HFFc6 (cell line): ENCODE measurements at places on chromosomes 6 and 20.

GRCh38 chr20:34907616-34908469 is 31.4 kb downstream of the ACSS2 start:
- DNase-seq, result peak; percentile 91

DNA sequence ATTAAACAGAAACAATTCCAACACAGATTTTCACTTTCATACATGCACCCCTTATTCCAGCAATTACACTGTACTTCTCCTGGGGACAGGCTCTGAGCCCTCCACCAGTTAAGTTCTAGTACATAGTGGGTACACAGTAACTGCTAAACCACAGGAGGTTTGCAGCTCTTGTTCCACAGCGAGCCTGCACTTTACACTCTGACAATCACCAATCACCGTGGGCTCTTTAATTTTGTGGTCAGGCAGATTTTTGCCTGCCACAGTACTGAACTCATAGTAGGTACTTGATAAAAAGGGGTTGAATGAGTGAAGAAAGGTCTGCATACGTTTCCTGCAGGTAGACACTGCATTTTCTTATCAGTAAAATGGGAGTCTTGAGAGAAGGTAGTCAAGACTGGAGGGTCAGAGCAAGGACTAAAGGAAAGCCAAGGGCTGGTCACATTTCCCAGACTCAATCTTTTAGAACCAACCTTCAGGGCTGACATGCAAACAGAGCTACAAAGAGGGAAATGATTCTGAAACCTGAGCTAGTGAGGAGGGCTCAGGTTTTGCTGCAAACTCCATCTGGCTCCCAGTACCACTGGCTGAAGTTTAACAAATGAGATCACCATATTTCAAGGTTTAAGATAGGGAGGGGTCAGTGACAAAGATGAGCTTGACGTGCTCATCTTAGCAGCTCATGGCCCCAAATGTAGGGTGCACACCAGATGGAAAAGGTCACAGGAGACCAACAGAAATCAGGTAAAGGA is 404.6 kb downstream of the BTBD9 start:
- DNase-seq, result no peak

DNA sequence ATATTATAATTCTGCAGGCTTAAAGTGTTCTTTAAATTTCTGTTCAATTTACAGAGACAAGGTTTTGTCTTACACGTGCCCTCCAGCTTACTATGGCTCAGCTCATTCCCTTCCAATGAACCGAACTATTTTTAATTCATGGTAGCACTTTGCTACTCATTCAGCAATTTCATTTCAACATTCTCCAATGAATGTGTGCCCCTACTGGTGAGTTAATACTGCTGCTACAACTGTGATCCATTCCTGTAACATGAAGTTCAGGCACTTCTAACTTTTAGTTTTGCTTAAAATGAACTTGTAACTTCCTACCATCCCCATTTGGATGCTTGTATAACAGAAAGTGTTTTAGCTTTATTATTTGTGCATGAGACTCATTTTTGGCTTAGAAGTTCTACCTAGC is 99.7 kb downstream of the F13A1 start:
- no peak for DNase-seq

DNA sequence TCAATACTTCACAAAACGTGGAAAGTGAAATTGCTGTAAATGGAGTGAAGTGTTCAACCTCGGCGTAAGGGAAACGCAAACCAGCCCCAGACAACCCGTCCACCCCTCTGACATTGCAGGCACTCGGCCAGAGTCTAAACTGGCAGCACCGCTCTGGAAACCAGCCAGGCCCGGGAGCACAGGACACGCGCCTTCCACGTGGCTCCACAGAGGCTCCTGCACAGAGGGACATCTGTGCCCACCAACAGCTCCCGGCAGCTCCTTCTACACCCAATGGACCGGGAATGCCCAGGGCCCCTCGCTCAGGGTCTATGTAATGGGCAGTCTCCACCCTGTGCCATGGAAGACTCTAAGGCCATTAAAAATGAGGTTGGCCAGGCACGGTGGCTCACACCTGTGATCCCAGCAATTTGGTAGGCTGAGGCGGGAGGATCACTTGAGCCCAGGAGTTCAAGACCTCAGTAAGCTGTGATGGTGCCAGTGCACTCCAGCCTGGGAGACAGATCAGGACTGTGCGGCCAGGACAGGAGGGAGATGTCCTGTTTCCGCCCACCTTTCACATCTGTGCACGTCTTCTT is 3.4 kb upstream of the HELZ2 start:
- DNase-seq, result no peak

GRCh38 chr6:133341607-133342158 is 100.5 kb downstream of the EYA4 start:
- no peak for DNase-seq

- peak; percentile 31 for DNase-seq
These were observed at the start of gene UNC5CL for GRCh38 chr6:41039060-41039998. Gene UNC5CL (minus strand): TSS chr6:41039221. CDS start chr6:41035074, 4,147 bp downstream.

- DNase-seq, result no peak
These were observed 742.9 kb downstream of the DHX35 start for GRCh38 chr20:39705032-39705431.

DNA sequence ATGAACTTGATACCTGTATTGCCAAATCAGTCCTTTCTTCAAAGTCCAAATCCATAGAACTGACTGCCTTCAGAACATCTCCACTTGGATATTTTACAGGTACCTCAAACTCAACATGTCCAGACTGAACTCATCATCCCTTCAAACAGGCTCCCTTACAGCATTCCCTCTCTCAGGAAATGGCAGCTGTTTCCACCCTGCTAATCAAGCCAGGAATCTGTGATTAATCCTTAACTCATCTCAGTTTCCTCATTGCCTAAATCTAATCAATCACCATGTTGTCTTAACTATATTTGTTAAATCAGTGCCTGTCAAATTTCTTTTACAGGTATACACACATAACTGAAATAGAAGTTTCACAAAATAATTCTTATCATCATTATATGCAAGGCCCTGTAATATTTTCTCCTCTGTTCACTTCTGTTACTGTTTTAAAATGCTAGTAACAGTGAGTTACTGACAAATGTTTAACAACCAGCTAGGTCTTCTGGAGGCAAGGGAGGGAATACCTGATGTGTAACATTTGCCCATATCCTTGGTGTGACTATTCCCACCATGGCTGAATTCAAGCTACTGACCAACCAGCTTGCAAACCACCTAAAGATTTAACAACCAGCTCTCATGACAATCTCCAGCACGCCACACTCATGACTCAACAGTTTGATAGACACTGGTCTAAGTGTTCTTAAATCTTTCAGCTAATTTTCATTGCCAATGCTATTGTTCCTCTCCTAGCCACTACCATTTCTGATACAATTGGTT is 124.9 kb downstream of the ADAT2 start:
- peak; percentile 28 for DNase-seq

GRCh38 chr6:124053315-124053714 is 249.7 kb downstream of the NKAIN2 start:
- DNase-seq, result no peak
